HFFc6 (cell line): ENCODE measurements at places on chromosomes 4 and X.
A peak's percentile ranks its signal among the peaks of the same experiment; 100 is the strongest.

DNA sequence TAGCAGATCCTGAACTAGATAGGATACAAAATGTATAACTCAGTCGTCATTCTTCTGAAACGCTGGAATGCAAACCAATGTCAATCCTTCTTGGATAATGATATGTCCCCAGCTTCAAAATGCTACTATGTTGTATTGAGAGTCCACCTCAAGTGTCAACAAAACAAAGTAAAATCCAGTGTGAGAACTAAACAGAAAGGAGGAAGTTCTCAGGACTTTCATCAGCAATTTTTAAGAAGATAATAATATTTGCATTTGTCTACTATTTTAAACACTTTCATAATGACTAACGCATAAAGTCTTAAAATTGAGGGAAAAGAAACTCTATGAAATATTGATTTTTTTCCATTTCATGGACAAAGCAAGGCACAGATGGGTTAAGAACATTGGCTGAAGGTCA is 36.3 kb downstream of the SOD3 start:
- DNase-seq: no peak

GRCh38 chr4:13865871-13866669 is 238.5 kb upstream of the BOD1L1 start:
- peak; percentile 46 for DNase-seq

- DNase-seq: peak; percentile 38
Measured at GRCh38 chr4:48093991-48094416, 40.0 kb downstream of the TXK start.

DNA sequence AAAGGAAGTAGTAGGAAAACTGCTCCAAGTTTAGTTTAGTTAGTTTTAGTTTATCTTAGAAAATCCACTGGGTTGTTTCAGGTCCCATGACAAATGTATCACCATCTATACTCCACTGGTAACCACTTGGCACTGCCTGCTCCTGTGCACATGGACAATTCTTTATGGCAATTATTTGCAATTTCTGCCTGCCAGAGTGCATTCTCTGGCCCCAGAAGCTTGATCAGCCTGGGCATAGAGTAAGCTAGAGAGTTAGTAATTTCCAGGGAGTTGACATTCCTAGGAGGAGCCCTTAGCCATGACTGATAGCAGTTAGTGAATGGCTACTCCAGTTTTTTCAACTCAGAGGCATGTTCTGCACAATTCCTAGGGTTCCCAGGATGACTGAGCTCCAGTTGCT is 203.2 kb upstream of the FGF13 start:
- no peak for DNase-seq

- DNase-seq: no peak
Measured at GRCh38 chr4:14315129-14315528, 687.2 kb upstream of the CPEB2 start.

DNA sequence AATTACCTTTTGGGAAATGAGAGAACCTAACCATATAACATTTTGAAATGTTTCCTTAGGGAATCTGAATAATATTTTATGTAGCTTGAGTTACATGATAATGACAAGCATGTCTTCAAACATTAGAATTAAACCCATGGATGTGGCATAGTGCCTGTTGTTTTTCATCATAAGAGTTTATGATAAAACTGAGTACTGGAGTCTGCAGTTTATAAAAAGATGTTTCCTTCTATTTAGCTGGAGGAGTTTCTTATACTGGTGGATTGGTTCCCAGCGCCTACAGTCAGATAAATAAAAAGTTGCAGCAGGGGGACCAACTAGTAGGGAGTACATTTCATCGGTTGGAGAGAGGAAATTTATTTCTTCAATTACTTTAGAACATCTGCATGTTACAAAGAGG is 70.1 kb upstream of the PCDH18 start:
- DNase-seq: no peak

- DNase-seq: no peak
Measured at GRCh38 chr4:140252141-140252741, 98.3 kb upstream of the MAML3 start.

DNA sequence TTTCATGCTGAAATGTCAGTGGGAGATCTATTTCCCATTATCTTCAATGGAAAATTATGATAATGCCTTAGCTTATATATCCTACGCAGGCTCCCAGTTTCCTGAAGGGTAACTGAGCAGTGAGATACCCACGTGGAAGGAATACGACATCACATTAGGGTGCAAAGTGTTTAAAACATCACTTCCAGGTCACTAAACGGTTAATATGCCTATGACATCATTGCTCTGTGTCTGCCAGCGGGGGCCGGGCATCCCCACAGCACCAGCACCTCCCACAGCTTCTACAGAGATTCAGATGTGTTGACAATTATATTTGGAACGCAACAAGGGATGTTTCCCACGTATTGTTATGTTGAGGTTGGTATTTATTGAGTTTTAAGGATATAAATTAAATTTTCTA is 27.1 kb downstream of the TMEM271 start:
- DNase-seq: no peak

GRCh38 chrX:123756320-123756719 is 23.5 kb upstream of the THOC2 start:
- DNase-seq: peak; percentile 39

GRCh38 chr4:42625329-42625728 is 31.6 kb downstream of the ATP8A1 start:
- DNase-seq: no peak

GRCh38 chr4:40058854-40059253 is 2.2 kb downstream of the N4BP2 start:
- no peak for DNase-seq

GRCh38 chr4:38872620-38873019 is 5.0 kb downstream of the FAM114A1 start:
- DNase-seq: peak; percentile 81

GRCh38 chr4:609400-610050 is 15.8 kb upstream of the PDE6B start:
- DNase-seq: no peak

- DNase-seq: no peak
Measured at GRCh38 chr4:151670843-151671242, 90.0 kb downstream of the GATB start.

DNA sequence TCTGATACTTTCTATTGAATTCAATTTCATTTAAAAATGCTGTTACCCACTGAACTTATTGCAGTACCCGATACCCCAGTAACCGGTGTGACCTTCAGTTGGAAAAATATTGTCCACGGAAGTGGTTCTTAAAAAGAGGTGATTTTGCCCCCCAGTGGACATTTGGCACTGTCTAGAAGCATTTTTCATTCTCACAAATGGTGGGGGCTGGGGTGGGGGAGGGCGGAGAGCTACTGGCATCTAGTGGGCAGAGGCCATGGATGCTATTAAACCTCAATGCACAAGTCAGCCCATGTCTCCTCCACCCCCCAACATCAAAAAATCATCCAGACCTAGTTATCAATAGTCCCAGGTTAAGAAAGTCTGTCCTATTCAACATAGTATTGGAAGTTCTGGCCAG is 19.6 kb upstream of the CHM start:
- no peak for DNase-seq

- no peak for DNase-seq
Measured at GRCh38 chr4:40843696-40844095, 93.9 kb downstream of the NSUN7 start.

DNA sequence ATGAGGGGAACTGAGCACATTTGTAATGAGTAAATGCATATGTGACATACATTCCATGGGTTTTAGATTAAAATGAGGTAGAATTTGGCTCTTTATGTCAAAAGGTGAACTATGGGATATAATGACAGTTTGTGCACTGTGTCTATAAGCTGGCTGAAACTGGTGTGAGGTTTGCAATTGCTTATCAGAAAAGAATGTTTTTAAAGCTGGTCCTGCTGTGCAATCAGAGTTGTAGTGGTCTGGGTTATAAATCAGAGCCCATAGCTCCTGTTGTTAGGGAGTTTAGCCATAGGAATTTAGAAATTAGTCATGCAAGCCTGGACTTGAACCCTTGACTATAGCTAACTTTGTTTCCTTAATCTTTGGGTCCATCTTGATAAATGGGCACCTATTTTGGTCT is 23.1 kb upstream of the GATB start:
- no peak for DNase-seq

- DNase-seq: no peak
Measured at GRCh38 chr4:56768763-56769162, 52.7 kb downstream of the SPINK2 start.

- DNase-seq: no peak
Measured at GRCh38 chr4:150567070-150567469, 14.9 kb upstream of the MAB21L2 start.

GRCh38 chr4:93334003-93334402 is 494.6 kb upstream of the ATOH1 start:
- DNase-seq: no peak

DNA sequence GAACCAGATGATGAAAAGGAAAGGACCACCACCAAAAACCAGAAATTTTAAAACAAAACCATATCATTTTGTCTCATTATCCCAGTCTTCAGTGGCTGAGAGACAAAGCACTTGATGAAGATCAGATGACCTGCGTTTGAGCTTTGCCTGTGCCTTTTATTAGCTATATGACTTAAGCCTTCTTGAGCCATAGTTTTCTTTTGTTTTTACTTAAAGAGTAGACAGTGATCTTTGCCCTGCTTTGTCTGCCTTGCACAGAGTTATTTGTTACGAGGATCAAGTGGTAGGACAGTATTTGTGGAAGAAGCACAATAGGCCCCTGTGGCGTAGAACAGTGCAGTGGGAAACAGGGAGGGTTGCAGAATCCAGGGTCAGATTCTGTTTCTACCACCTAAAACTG is 89.9 kb downstream of the SLC10A6 start:
- no peak for DNase-seq

- no peak for DNase-seq
Measured at GRCh38 chr4:81555489-81555888, 83.8 kb upstream of the RASGEF1B start.

GRCh38 chr4:175499735-175500352 is 312.2 kb downstream of the GPM6A start:
- no peak for DNase-seq

DNA sequence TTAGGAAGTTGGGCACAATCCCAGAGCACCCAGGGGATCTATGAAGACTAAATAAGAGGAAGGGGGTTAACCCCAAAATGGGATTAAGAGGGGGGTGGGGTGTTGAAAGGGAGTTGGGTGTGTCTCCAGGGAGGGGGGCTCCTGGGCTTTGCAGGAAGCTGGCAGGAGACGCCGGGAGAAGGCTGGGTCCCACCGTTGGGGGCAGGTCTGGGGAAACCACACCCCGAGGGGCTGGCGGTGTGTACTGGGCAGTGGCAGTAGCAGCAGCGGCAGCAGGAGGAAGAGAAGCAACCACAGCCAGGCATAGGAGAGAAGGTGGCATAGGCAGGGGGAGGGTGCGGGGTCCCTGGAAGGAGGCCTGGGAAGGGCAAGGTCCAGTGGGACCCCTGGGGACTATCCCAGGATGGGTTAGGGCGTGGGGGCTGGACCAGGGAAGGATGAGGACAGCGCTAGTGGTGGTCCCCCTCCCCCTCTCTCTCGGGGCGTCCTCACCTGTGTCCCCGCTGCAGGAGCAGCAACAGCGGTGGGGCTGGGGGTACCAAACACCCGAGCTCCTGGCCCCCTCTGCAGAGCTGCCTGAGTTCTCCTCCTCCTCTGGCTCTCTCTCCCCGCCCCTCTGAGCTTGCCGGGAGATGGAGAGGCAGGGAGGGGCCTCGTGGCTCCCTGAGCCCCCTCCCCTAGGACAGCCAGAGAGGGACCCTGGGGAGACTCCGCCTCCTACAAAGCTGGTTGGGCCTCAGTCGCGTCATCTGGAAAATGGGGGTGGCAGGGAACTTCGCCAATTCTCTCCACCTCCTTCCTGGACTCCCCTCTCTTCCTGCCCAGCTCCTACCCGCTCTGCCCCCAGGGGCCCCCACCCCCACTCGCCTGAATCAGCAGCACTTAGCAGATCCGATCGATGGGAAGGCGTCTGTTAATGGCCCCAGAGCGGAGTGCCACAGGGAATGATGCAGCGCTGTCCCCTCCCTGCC is at the start of gene KCND1:
KCND1 (minus strand) TSS at position 596 of the 971 bp plus-strand sequence. CDS start 1,573 bp downstream, outside the sequence.
- DNase-seq: peak; percentile 37

DNA sequence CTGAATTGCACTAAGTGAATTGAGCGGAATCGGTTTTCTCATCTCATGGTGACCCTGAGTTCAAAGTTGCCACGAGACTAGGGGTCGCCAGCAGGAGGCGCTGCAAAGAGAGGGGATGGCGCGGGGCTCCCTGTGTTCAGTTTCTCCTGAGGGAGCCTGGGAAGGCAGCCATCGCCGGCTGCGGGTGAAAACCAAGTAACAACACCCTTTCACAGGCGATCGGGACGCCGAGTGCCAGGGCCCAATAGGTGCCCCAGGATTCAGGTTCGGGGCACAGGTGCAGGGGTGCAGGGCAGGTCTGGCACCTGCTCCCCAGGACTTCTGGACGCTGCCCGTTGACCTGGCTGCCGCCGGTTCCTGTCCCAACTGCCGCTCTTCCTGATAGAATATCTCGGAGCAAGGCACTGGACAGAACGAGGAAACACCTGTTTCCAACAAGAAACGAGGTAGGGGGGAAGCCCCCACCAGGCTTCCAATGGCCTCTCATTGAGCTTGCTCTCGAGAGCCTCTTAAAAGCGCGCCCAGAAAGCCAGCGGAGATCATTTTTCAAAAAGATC is 1.1 kb upstream of the FGF16 start:
- DNase-seq: no peak

DNA sequence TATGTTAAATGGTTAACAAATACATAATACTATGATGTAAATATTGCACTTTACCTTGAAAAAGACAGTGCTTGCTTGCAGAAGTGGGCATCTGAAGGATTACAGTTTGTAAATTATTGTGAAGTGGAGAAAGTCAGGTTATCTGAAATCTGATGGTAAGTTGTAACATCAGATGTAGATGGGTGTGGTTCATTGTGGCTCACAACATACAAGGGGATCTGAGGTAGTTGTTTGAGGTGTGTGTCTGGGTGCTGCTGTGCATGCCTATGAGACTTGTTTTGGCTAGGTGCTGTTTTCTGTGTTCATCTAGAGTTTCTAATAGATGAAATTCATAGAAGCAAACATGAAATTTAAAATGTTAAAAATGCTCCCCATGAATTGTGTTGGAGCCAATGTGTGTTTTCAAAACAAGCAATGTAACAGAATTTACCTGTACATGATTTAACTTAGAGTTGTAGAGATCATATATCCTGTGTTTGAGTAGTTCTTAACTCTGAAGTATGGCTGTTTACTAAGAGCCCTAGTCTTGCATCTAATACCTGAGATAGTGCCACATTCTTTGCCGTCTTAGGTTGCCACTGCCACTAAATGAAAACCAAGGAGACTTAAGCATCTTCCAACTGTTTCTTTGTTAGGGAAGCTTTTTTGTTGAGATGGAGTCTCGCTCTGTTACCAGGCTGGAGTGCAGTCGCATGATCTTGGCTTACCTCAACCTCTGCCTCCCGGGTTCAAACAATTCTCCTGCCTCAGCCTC is 11.9 kb upstream of the NDUFC1 start:
- no peak for DNase-seq

GRCh38 chr4:86991994-86992393 is 57.2 kb downstream of the AFF1 start:
- no peak for DNase-seq

DNA sequence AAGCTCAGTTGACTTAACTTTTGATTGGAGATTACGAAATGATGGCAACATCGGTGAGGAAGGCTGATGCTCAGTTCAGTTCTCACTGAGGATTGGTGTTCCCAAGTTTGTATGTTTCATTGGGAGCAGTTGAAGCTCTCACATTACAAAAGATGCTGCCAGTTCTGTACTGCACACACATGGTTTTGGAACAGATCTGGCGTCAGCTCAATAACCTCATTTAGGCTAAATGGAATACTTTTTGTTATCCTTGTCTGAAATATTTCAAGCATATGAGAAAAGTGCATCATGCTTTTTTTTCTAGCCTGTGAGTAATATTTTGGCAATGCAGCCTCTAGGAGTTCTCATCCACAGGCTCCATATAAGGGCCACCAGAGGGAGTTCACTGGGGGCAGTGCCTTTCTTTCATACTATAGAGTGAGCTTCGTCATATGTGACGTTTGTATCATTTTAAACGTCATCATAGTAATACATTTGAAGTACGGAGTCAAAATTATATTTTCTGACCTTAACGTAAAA is 4.1 kb downstream of the ENPEP start:
- peak; percentile 89 for DNase-seq
